ENCODE measurements at places on chromosomes 3 and 15.

- DNase-seq: no peak
Measured at GRCh38 chr3:136984837-136985236, 27.1 kb downstream of the IL20RB start.

DNA sequence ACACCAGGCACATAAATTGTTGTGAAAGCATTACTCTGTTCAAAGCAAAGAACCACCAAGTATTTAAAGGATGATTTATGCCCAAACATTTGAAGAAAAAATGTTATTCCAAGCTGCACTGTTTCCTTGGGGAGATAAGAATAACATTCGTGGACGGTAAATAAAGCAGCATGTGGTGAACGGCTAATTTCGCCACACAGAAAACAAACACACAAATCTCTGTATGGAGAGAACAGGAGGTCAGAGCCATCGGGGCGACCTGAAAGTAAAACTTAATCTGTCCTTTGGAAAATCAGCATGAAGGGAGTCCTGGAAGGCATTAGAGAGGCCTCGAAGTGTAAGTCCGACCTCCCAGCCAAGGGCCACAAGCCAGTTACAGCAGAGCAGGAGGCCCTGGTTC lies 27.1 kb upstream of the GABRG3 start:
- no peak for DNase-seq

DNA sequence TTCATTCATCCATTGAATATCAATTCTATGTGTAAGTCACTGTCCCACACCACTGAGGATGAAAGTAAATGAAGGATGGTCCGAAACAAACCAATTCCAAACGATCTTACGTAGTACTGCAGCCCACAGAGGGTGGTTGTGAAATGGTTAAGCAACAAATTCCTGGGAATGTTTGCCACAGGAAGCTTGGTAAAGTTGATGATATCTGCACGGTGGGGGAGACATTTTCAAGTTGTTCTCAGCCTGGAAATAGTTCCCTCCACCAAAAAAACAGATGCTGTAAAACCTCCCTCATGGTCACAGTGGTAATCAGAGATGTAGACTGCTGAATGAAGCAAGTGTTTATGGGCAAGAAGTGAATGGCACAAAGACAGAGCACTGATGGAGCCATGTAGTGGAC lies 35.9 kb upstream of the BNC1 start:
- DNase-seq: no peak

- no peak for DNase-seq
Measured at GRCh38 chr15:90020021-90020735, 19.1 kb downstream of the ZNF710 start.

DNA sequence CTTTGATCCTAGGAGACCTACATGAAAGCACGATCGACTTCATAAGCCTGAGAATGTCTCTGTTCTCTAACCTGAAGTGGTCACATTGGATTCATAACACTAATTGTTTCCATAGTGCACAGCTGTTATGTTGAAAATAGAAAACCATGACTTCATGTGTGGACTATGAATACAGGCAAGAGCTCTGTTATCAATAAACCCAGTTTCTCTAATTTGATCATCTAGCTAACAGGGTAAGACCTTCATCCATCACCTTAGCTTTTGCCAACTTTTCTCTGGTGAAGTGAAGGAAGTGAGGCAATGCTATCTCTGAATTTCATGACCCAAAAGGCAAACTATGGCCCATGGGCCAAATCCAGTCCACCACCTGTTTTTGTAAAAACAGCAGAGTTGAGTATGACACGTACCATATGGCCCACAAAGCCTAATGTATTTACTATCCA lies 27.2 kb downstream of the ABI3BP start:
- no peak for DNase-seq

DNA sequence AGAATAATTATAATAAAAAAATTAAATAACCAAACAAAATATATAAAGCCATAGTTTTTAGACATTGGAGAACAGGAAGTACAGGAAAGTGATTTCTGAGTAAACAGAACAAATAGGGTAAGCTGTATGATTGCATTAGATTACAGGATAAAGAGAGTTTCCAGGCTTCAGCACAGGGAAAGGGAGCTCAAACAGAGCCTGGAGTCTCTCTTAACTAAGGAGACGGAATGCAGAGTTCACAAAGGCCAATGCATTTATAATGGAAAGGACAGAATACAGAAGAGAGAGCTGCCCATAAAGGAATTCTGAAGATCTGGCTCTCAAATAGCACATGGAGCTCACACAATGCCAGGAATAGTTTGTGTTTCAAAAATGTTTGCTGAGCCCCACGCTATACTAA lies 42.0 kb upstream of the OTOL1 start:
- no peak for DNase-seq

- no peak for DNase-seq
Measured at GRCh38 chr3:134381831-134382442, 7.7 kb upstream of the AMOTL2 start.

Measured in stimulated activated CD8-positive, alpha-beta memory T cell treated with anti-CD3 and anti-CD28 coated beads, Interleukin-4, amount 100 ng/mL, for 1 hour (primary cell).